ENCODE measurements at places on chromosomes 11 and 22.
A peak's percentile ranks its signal among the peaks of the same experiment; 100 is the strongest.

DNA sequence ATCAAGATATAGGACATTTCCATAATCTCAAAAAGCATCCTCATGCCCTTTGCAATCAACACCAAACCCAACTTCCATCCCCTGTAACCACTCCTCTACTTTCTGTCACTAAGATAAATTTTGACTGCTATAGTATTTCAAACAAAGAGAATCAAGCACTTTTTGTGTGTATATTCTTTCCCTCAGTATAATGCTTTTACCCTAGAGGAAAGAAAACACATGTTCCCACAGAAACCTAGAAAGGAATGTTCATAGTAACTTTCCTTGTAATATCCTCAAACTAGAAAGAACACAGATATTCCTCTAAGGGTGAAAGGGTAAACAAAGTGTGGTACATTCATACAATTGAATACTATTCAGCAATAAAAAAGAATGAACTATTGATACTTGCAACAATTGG, 5.5 kb upstream of the PATE1 start:
- no peak for DNase-seq

DNA sequence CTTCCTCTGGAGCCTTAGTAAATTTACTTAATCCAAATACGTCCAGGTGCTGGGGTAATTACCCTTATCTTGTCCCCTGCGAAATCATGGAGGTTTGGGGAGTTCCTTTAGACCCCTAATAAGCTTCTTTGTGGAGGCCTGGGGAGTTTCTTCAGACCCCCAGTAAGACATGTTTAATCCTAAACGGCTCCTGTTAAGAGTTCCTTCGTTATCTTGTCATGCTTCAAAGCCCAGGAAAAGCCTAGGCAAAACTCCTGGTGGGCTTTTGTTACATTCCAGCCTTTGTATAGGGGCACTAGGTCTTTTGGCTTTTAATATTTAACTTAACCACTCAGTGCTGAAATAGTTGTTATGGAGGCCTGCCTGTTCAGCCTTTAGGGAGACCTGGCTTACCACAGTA, 18.1 kb upstream of the PAMR1 start:
- no peak for DNase-seq

DNA sequence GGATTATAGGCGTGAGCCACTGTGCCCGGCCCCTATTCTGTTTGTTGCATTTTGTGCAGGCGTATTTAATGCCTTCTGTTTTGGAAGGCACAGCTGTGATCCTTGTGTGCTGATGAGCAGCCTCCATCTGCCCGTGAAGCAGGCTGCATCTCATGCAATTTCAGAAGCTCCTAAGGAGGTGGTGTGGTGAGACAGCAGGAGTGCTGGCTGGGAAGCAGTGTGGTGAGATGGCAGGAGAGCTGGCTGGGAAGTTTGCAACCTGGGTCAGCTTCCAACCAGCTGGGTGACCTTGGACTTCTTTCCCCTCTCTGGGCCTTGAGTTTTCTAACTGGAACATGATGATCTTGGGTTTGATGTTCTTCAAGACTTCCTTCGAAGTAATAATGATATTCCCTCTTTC, 525.1 kb downstream of the TBC1D22A start:
- DNase-seq, result no peak

DNA sequence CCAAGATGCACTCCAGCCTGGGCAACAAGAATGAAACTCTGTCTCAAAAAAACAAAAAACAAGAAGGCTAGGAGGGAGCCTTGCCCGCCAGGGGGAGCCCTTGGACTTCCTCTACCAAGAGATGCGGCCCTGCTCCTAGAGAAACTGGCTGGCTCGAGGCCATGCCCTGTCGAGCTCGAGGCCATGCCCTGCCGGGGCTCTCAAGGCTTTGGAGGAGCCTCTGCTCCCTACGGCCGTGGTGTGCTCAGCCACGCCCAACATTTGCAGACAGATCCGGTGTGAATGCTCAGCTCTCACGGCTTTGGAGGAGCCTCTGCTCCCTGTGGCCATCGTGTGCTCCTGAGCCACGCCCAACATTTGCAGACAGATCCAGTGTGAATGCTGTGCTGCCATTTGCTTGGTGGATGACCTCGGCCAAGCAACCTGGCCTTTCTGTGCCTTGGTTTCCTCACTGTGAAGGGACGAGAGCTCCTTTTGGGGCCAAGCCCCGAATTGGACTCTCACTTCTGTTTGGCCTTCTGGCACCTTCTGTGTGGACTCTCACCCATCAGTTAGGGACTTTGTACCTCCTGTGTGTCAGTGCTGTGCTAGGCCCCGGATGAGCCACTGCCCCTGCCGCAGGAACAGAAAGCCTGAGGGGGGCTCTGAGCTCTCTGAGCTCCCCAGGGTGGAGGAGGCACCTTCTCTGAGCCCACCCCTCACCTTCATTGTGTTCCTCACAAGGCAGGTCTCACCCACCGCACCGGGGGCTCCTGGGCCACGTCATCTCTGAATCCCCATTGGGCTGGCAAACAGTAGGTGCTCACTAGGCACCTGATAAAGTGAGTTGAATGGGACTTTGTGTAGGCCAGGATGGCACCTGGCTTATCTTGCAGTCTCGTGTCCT, 14.1 kb downstream of the C11orf24 start:
- DNase-seq, result peak; percentile 86

- no peak for DNase-seq
These were observed 14.4 kb downstream of the SREBF2 start for GRCh38 chr22:41847300-41847699.

GRCh38 chr11:74646954-74647353, 54.6 kb downstream of the POLD3 start:
- DNase-seq, result no peak

- DNase-seq, result no peak
These were observed 75.7 kb downstream of the GRAMD1B start for GRCh38 chr11:123505546-123506299.

GRCh38 chr11:17927041-17927440, 85.8 kb downstream of the SERGEF start:
- DNase-seq, result no peak

GRCh38 chr11:103779054-103779453, 257.4 kb upstream of the DDI1 start:
- peak; percentile 5 for DNase-seq

DNA sequence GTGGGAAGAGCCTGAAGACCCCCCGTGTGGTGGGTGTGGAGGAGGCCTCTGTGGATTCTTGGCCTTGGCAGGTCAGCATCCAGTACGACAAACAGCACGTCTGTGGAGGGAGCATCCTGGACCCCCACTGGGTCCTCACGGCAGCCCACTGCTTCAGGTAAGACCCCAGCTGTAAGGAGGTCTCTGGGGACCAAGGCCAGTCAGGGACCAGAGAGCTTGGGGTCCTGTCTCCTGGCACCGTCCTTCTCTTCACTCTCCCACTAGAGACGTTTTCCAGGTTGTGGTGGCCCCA, 24.9 kb upstream of the SMIM35 start:
- no peak for DNase-seq

DNA sequence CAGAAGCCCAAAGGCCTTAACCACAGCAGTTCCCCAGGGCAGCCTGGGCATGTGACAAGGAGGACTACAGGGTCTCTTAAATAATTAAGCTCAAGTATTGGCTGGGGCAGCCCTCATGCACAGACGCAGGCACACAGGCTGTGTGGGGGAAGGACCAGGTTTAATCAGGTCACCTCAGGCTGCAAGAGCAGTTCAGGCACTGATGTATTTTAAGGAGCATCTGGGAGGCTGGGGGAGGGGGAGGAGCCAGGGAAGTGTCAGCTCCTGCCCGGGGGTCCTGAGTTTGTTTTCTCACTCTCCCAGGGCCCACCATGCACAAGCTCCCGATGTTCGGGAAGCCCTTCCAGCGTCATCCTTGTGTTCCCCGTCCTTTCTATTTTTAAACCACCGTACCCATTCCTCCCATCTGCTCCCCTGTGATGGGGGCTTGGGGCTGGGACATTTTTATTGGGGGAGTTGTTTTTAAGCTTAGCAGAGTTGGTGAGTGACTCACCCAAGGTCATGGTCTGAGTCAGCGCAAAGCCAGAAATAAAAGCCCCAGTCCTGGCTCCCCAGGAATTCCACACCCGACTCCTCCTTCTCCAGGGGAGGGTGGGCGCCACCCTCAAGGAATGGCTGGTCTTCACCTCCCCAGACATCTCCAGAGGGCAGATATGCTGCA, 2.4 kb downstream of the CSDC2 start:
- DNase-seq, result peak; percentile 92

- DNase-seq, result no peak
These were observed 52.1 kb upstream of the SHANK2 start for GRCh38 chr11:71304491-71304890.

- DNase-seq, result no peak
These were observed 25.0 kb downstream of the GUCD1 start for GRCh38 chr22:24529898-24530297.

- peak; percentile 9 for DNase-seq
These were observed at the start of gene DNAJB13 for GRCh38 chr11:73950869-73951710. Gene DNAJB13, plus strand, starts transcription at chr11:73951026. Its CDS starts 44 bp downstream, at chr11:73951070.

DNA sequence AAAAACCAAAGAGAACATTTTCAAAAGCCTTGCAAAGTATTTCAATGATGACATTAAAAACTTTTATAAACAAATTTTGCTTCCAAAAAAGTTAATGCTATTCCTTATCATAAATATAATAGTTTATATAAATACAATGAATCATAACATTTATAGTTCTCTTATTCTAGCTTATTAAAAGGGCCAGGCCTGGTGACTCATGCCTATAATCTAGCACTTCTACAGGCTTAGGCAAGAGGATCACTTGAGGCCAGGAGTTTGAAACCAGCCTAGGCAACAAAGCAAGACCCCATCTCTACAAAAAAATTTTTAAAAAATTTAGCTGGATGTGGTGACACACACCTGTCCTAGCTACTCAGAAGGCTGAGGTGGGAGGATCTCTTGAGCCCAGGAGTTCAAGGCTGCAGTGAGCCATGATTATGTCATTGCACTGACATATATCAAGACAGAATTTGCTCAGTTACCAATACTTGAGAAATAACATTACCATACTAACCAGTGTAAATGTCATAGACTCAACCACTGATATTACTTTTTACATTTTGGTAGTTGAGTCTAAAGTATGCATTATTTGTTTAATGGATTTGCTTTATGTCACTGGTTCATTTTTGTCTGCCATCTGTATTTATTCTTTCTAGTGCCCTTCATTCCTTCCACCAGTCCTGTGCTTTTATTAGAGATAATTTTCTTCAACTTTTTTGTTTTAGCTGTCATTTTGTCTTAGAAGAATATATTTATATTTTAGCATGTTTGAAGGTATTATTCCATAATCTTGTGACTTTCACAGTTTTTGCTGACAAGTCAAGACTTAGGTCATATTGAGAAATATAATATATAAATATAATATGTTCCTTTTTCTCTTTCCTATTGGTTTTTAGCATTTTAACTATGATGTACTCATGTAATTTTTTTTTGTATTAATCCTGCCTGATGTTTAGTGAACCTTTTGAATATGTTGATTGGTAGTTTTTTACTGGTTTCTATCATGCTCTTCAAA, 56.2 kb downstream of the CYP2R1 start:
- no peak for DNase-seq

GRCh38 chr11:64774144-64774543, 4.2 kb downstream of the SF1 start:
- DNase-seq, result no peak

GRCh38 chr22:44918925-44919392, 90.8 kb downstream of the PHF21B start:
- no peak for DNase-seq

GRCh38 chr11:35179466-35180135, 40.6 kb downstream of the CD44 start:
- DNase-seq, result peak; percentile 31

GRCh38 chr11:111409915-111410314, 30.8 kb upstream of the POU2AF1 start:
- DNase-seq, result no peak

All from fibroblast of skin of right quadriceps (primary cell).